Renal cortical epithelial cell (primary cell): ENCODE measurements at places on chromosomes 13 and 19. TPM values are rescaled to one million over a fixed set of nuclear protein-coding genes. Genes with fewer than 3 reads are reported as not detected.

ZNF415 gene
- total RNA-seq, result 5.2 and 16.2 TPM in 2 replicates

ZNF557 gene
- 18.4 and 21.6 TPM in 2 replicates for total RNA-seq

PSG11 gene
- total RNA-seq, result not detected in 2 replicates

CALR gene
- 962 and 1,180 TPM in 2 replicates for total RNA-seq

MADCAM1 gene
- 0.05 TPM in 1 of 2 replicates, not detected in the other for total RNA-seq

U2AF2 gene
- 69.6 and 140 TPM in 2 replicates for total RNA-seq

WASF3 gene
- 3.8 and 6.8 TPM in 2 replicates for total RNA-seq
